Activated CD4-positive, alpha-beta T cell treated with anti-CD3 and anti-CD28 coated beads for 36 hours (primary cell): ENCODE measurements at places on chromosomes 4 and X. TPM values are rescaled to one million over a fixed set of nuclear protein-coding genes. Genes with fewer than 3 reads are reported as not detected.

The DNASE1L1 gene
- total RNA-seq, result 13.4 TPM

DNA sequence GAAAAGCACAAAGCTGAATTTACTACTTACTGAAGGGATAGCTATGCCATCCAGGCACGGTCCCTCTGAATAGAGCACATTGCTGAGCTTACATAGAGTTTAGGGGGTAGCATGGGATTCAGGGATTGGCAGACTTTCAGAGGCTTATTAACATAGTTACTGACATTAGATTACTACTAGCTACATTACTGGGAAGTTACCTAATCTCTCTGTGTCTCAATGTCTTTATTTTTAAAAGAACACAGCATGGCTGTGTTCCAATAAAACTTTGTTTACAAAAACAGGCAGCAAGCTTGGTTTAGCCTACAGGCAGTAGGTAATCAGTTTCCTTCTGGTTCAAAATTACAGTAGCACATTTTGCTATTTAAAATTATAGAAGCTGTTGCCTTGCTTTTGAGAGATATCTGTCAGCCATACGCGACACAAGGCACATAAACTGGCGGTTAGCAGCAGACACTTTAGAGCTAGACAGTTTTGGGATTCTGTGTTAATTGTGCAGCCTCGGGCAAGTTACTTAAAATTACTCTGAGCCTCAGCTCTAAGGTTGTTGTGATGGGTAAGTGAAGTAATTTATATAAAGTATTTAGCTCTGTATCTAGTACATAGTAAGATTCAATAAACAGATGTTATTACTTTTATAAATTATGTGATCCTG, 6.9 kb downstream of the KLHL8 start:
- H3K36me3 ChIP-seq, result peaks cover 5% of the 10 kb centered on the region
- no peak overlapping the region for H3K27ac ChIP-seq
- H3K4me3 ChIP-seq, result no peak overlapping the region
- H3K4me1 ChIP-seq, result peaks cover 18% of the 10 kb centered on the region
- DNase-seq, result no peak
- no peaks in the 10 kb centered on the region for H3K27me3 ChIP-seq

- H3K4me1 ChIP-seq, result no peaks in the 10 kb centered on the region
- H3K27me3 ChIP-seq, result peaks cover 5% of the 10 kb centered on the region
- no peak for DNase-seq
- H3K27ac ChIP-seq, result no peak overlapping the region
Measured at GRCh38 chr4:141898346-141898745, 262.0 kb downstream of the IL15 start.

DNA sequence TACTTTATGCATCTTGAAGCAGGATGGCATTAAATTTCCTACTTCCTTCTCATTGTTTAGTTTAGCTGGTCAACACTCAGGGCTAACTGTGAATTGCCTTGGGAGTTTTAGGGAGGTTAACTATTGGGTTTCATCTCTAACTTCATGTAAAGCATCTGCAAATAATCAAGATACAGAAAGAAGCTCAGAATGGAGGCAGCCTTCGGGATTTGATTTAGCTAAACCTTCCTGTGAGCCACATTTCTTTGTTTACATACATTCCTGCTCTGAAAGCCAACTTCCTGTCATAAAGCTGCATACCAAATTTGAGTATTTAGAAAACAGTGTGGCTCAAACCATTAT, 131.7 kb upstream of the PCDH18 start:
- H3K27ac ChIP-seq, result no peak overlapping the region
- no peak overlapping the region for H3K4me3 ChIP-seq
- DNase-seq, result no peak
- no peaks in the 10 kb centered on the region for H3K4me1 ChIP-seq
- H3K36me3 ChIP-seq, result no peaks in the 10 kb centered on the region

DNA sequence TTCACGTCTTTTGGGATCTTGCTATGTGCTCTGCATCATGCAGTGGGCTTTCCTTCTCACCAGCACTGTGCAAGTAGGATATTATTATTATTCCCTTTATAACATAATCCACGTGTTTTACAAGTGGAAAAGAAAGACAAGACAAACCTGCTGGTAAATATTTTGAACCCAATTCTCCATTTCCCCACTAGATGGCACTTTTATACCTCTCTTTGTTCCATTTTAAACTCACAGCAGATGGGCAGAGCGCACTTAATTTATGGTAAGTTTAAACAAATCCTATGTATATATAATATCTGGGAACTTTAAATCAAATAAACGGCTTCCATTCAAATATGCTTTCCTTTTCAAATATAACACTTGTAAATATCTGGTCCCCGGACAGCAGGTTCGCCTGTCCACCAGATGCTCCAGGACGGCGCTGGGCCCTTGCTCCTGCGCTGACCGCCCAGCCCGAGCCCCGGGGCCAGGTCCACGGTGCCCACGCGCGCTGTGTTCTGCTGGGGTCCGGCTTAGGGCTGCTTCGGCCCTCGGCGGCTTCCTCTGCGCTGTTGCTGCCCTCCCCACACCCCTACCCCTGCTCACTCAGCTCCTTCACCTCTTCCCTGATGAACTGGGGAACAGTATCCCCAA, 31.1 kb downstream of the F11 start:
- H3K4me1 ChIP-seq, result peaks cover 7% of the 10 kb centered on the region
- no peak overlapping the region for H3K27ac ChIP-seq
- DNase-seq, result no peak
- peaks cover 31% of the 10 kb centered on the region for H3K27me3 ChIP-seq

The MAGEA9B gene
- not detected for total RNA-seq
